ENCODE measurements at places on chromosomes 2 and 18. TPM values are rescaled to one million over a fixed set of nuclear protein-coding genes. Genes with fewer than 3 reads are reported as not detected.

DNA sequence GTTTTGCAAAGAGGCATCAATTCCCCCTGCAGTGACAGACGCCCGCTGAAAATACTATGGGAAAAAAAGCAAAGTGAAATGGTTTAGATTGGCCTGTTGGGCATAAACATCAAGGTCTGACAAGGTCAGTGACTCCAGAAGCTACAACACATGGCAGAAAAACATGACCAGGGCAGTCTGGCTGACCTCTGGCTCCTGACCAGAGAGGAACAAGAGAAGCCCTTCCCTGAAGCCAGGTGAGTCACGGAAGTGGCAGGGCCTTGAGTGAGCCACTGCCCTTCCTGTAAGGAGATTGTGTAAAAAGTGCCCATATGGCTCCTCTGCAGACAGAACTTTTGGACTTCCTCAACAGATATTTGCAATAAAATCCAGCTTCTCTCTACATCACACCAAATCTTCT is 72.0 kb downstream of the DNER start:
- DNase-seq: no peak
- no peaks in the 10 kb centered on the region for H3K4me1 ChIP-seq
- no peaks in the 10 kb centered on the region for H3K36me3 ChIP-seq
- H3K27ac ChIP-seq: no peak overlapping the region
- no peaks in the 10 kb centered on the region for H3K27me3 ChIP-seq

DNA sequence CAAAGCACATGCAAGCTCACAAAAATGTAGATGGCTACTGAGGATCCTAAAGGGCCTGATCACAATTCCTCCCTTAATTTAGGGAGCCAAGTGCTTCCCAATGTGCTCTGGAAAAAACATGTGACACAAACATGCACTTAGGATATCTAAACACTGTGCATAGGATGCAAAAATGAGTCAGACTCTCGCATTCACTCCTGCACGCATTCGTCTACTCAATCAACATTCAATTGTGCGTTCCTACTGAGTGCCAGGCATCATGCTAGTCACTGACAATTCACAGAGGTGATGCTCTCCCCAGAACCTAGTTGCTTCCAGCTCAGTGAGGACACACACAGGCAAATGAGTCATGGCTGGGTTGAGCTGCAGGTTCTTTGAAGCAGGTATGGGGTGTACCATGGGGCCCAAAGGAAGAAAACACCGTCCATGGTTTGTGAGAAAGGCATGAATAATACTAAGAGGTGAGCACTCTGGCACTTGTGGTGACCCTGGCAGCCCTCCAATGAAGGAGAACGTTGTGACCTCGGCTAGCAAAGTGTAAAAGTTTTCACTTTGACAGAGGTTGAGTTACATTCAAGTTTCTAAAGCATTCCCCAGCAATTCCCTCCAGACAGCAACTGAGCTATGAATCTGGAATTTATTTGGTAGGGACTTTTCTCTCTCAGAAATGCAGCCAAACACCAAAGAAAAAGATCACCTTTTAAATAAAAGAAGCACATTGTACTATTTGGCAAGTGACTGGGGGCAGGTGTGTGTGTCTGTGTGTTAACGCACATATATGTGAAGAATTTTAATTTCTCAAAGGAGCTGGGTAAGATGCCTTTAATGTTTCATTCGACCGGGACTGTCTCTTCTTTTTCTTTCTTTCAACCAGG is 173.3 kb downstream of the ALPK2 start:
- H3K4me1 ChIP-seq: peaks cover 15% of the 10 kb centered on the region
- no peaks in the 10 kb centered on the region for H3K36me3 ChIP-seq
- H3K27me3 ChIP-seq: no peaks in the 10 kb centered on the region
- no peak overlapping the region for H3K27ac ChIP-seq

GRCh38 chr18:40984856-40985255 is 970.2 kb upstream of the PIK3C3 start:
- H3K27me3 ChIP-seq: no peaks in the 10 kb centered on the region
- no peaks in the 10 kb centered on the region for H3K36me3 ChIP-seq
- no peaks in the 10 kb centered on the region for H3K4me1 ChIP-seq

- no peaks in the 10 kb centered on the region for H3K27me3 ChIP-seq
- H3K4me3 ChIP-seq: no peak overlapping the region
- peaks cover 6% of the 10 kb centered on the region for H3K4me1 ChIP-seq
- peak; percentile 58 for DNase-seq
- H3K36me3 ChIP-seq: no peaks in the 10 kb centered on the region
Observed at GRCh38 chr2:218360453-218360852, 3.8 kb downstream of the CATIP start.

GRCh38 chr2:55048508-55049042 is 1.7 kb downstream of the RTN4 start:
- peaks cover 13% of the 10 kb centered on the region for H3K4me1 ChIP-seq
- H3K4me3 ChIP-seq: peak overlapping the region; percentile 98
- no peaks in the 10 kb centered on the region for H3K36me3 ChIP-seq
- H3K27ac ChIP-seq: peak overlapping the region; percentile 100

DNA sequence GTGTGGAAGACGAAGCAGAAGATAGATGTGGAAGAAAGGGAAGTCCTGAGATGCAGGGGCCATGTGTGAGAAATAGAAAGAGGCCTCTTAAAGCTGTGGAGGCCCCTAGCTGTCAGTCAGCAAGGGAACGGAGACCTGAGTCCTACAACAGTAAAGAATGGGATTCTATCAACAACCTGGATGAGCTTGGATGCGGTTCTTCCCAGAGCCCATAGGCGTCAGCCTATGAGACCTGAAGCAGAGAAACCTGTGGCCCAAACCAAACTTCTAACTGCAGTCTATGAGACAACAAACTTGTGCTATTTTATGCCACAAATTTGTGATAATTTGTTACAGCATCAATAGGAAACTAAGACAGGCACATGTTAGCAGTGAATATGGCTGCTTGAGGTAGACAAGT is 583.7 kb downstream of the ADCYAP1 start:
- no peaks in the 10 kb centered on the region for H3K27me3 ChIP-seq
- H3K27ac ChIP-seq: no peak overlapping the region
- H3K4me3 ChIP-seq: no peak overlapping the region
- no peak for DNase-seq

- no peaks in the 10 kb centered on the region for H3K27me3 ChIP-seq
- DNase-seq: peak; percentile 28
- H3K27ac ChIP-seq: no peak overlapping the region
- no peak overlapping the region for H3K4me3 ChIP-seq
Observed at GRCh38 chr2:205060269-205060668, 515.0 kb downstream of the PARD3B start.

GRCh38 chr2:74063486-74063885 is 78.8 kb downstream of the TET3 start:
- H3K4me3 ChIP-seq: no peak overlapping the region
- no peaks in the 10 kb centered on the region for H3K4me1 ChIP-seq
- DNase-seq: no peak
- no peaks in the 10 kb centered on the region for H3K36me3 ChIP-seq
- H3K27me3 ChIP-seq: no peaks in the 10 kb centered on the region
- no peak overlapping the region for H3K27ac ChIP-seq

GRCh38 chr2:4528773-4529172 is 825.4 kb downstream of the DCDC2C start:
- H3K36me3 ChIP-seq: no peaks in the 10 kb centered on the region
- no peaks in the 10 kb centered on the region for H3K4me1 ChIP-seq
- no peaks in the 10 kb centered on the region for H3K27me3 ChIP-seq
- DNase-seq: no peak
- H3K27ac ChIP-seq: no peak overlapping the region

GRCh38 chr2:152542337-152542994 is 174.8 kb downstream of the PRPF40A start:
- no peaks in the 10 kb centered on the region for H3K27me3 ChIP-seq
- DNase-seq: no peak
- no peaks in the 10 kb centered on the region for H3K36me3 ChIP-seq
- peak overlapping the region; percentile 72 for H3K27ac ChIP-seq

DNA sequence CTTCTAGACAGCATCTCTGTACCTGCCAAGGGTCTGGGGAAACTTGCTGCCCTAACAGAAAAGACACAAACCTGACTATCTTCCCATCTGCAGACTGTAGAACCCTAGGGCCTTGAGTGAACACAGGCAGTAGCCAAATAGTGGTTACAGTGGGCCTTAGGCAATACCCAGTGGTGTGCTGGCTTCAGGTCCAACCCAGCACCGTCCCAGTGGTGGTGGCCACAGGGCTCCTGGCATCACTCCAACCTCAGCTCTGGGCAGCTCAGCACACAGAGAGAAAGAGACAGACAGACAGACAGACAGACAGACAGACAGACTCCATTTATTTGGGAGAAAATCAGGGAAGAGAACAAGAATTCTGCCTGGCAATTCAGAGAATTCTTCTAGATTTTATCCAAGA is 29.3 kb upstream of the UPP2 start:
- H3K4me3 ChIP-seq: no peak overlapping the region
- no peaks in the 10 kb centered on the region for H3K36me3 ChIP-seq
- H3K4me1 ChIP-seq: no peaks in the 10 kb centered on the region
- no peaks in the 10 kb centered on the region for H3K27me3 ChIP-seq
- DNase-seq: no peak

- H3K27me3 ChIP-seq: no peaks in the 10 kb centered on the region
- peak overlapping the region; percentile 90 for H3K27ac ChIP-seq
- peaks cover 5% of the 10 kb centered on the region for H3K36me3 ChIP-seq
Observed at GRCh38 chr2:1707771-1708418, 36.4 kb downstream of the PXDN start.

GRCh38 chr2:128769457-128770142 is 450.9 kb upstream of the HS6ST1 start:
- no peaks in the 10 kb centered on the region for H3K36me3 ChIP-seq
- H3K27me3 ChIP-seq: no peaks in the 10 kb centered on the region
- no peak overlapping the region for H3K27ac ChIP-seq

- H3K27ac ChIP-seq: peak overlapping the region; percentile 90
- peaks cover 22% of the 10 kb centered on the region for H3K4me1 ChIP-seq
- H3K36me3 ChIP-seq: peaks cover 10% of the 10 kb centered on the region
- no peaks in the 10 kb centered on the region for H3K27me3 ChIP-seq
- no peak for DNase-seq
Observed at GRCh38 chr2:131493199-131493968, 1.2 kb upstream of the MZT2A start.

DNA sequence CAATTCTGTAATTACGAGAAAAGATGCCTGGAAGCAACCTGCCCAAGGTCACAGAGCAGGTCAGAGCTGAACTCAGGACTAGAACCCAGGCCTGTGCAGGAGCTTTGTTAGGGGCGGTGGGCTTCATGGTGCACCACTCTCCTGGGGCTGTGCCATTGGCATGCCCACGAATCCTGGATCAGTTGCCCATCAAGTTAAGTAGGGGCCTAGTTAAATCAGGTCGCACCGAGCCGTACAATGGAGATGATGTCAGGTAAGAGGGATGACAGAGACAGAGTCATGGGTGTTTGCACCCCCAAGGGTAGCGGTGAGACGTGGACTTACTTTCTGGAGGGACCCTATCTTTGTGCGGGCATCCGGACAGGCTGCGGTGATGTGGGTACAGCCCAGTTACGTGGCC is 172.6 kb upstream of the PXDN start:
- H3K4me3 ChIP-seq: no peak overlapping the region
- no peaks in the 10 kb centered on the region for H3K27me3 ChIP-seq
- no peak overlapping the region for H3K27ac ChIP-seq

INHA gene
- 0.27 TPM for total RNA-seq

ALLC gene
- total RNA-seq: 0.09 TPM

DAW1 gene
- not detected for total RNA-seq

NOSTRIN gene
- 9.2 TPM for total RNA-seq

CFC1 gene
- total RNA-seq: not detected

PROM2 gene
- 0.66 TPM for total RNA-seq

FLACC1 gene
- 2.3 TPM for total RNA-seq

TXNDC2 gene
- 0.04 TPM for total RNA-seq

PLEK gene
- 4.4 TPM for total RNA-seq

LRRC30 gene
- total RNA-seq: 6.5 TPM

UGT1A5 gene
- total RNA-seq: not detected

KIF5C gene
- total RNA-seq: 0.66 TPM
